ENCODE measurements at places on chromosomes 11 and 22.

- DNase-seq: no peak
Observed at GRCh38 chr22:24410110-24410856, 17.1 kb upstream of the ADORA2A start.

DNA sequence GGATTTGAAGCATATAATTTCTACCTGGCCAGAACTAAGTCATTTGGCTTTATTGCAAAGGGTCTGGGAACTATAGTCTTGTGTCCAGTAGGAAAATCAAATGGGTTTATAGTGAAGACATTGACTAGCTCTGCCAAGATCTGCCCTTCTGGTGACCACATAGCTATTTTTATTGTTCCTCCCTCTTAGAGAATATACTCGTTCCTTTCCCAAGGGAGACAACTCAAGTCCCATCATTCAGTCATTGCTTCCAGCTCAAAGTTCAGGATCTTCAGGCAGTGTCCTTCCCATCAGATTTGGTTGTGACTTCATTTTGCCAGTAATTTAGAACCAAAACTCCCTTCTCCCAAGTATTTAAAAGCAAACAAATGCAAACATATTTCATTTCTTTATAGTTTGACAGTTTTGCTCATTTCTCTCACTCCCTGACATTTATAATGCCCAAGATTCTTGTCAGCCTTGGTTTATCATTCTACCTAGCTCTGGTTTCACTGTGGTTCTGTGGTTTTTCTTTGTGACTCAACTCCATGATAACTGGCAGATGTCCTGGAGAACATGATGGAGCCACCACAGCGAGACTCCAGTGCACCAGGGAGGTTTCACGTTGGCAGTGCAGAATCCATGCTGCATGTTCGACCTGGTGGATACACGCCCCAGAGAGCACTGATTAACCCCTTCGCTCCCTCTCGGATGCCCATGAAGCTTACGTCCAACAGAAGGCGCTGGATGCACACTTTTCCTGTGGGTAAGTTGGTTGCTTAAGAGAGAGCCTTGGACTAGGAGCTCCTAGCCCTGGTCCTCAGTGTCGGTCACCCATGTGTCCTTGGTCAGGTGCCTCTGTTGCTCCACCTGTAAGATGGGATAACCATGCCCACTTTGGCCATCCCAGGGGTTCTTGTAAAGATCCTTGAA is 64.9 kb downstream of the DEPDC5 start:
- DNase-seq: no peak

GRCh38 chr11:17608821-17609220 is 61.8 kb downstream of the OTOG start:
- DNase-seq: no peak

DNA sequence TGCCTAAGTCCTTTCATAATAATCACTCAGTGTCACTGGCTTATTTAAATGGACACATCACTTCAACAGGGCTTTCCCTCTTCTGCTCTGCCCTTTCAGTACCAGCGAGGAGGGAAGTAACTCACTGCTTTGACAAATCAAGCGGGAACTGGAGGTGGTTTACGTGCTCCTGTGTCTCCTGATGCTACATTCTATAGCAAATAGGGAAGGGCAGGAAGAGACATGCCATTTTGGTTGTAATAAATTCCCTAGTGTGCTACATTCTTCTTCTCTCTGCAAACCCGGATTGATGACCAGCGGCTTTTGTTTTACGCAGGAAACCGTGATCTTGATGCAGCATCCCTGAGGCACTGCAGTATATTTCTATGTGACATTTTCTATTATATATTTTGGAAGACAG is 371.1 kb upstream of the SYN3 start:
- DNase-seq: no peak

GRCh38 chr11:35986947-35987346 is 43.1 kb downstream of the LDLRAD3 start:
- DNase-seq: no peak

- DNase-seq: no peak
Observed at GRCh38 chr11:11706028-11706427, 84.2 kb upstream of the GALNT18 start.

GRCh38 chr11:70005107-70005818 is 72.9 kb upstream of the ANO1 start:
- DNase-seq: no peak

DNA sequence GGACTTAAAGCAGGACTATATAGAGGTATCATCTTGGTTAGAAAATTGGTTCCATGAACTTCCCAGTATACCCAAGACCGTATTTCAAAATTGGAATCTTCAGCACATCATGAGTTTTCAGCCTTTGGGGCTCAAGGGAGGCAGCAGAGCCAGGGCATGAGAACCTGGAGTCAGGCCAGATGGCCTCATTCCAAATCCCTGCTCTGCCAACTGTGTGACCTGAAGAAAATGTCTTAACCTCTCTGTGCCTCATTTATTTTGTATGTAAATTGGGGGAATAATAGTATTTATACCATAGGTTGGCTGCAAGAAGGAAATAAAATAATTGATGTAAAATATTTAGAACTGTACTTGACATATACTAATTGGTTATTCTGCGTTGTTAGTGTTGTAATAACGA is 987.6 kb downstream of the TBC1D22A start:
- DNase-seq: no peak

DNA sequence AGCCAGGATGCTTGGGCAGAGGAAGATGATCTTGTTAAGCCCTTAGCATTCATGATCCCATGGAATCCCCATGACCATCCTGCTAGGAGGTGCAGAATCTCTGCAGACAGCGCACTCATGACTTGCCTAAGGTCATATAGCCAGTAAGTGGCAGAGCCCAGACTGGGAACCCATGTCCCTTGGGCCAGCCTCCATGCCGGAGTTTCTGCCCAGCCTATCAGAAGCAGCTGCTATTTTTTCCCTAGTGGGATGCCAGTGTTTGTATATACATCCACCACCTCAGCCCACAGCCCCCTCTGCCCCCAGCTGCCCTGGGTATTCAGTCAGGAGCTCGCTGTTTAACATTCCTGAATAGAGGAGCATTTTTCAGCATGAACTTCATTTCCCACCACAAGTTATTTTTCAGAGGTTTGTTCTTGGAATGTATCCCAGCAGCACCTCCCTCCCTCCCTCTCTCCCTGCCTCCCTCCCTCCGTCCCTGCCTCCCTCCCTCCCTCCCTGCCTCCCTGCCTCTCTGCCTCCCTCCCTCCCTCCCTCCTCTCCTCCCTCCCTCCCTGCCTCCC is 34.4 kb upstream of the SUSD2 start:
- no peak for DNase-seq

DNA sequence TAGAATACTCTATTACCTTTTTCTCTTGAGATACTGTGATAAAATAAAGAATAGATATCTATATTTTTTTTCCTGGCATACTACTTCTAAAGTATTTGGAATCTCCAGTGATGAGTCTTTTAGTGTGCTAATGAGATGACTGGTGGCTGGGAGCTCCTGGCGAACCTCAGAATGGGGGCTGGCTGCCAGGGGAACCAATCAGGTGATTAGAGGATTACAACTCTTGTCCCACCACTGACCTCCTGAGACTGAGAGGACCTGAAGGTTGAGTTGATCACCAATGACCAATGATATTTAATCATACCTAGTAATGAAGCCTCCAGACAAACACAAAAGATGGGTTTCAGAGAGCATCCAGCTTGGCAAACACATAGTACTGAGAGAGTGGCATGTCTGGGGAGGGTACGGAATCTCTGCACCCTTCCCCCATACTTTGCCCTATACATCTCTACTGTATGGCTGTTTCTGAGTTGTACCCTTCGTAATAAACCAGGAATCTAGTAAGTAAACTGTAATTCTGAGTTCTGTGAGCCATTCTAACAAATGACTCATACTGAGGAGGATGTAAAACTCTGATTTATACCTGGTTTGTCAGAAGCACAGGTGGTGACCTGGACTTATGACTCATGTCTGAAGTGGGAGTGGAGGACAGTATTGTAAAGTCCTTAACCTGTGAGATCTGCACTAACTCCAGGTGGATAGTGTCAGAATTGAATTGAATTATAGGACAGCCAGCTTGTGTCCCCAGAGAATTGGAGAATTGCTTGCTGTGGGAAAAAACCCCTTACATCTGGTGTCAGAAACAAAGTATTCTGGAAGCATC is 325.3 kb upstream of the LRRC4C start:
- DNase-seq: no peak

- DNase-seq: no peak
Observed at GRCh38 chr11:61728066-61728939, 24.1 kb upstream of the MYRF start.

DNA sequence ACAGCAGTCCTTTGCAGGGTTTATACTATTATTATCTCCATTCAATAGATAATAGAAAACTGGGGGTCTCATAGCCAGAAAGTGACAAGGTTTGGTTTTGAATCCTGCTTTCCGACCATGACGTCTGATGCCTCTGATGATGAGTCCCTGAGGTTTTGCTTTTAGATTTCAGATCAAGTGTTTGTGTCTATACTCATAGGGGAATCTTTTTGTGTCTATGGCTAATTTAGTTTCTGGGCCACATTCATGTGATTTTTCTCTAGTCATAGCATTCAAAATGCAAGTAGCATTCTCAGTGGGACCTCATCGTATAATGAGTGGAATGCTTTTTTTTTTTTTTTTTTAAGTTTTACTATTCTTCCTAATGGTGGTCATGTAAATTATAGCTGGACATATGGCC is 72.9 kb downstream of the TNRC6B start:
- no peak for DNase-seq

- DNase-seq: no peak
Observed at GRCh38 chr22:17845327-17845726, 71.1 kb upstream of the BID start.

DNA sequence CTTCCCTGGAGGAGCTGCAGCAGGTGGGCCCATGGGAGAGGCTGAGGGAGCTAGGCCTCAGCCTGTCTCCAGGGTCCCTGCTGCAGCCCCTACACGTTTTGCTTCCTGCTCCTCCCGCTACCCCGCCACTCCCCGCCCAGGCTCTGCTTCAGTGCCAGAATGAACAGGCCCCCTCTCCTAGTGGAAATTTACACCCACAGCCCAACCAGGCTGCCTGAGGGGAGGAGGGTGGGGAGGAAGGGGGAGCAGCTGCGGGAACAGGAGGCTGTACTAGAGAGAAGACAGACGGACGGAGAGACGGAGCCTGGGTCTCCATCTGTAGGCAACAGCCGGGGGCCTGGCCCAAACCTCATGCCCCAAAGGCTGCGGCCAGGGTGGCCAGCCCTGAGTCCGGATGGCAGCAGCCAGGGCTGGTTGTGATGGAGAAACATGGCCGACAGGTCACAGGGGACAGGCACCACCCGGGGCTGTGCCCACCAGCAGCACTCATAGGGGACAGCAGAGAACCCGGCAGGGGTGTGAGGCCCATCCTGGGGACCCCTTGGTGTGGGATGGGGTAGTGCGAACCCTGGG is 20.6 kb downstream of the FLRT1 start:
- DNase-seq: peak; percentile 29

DNA sequence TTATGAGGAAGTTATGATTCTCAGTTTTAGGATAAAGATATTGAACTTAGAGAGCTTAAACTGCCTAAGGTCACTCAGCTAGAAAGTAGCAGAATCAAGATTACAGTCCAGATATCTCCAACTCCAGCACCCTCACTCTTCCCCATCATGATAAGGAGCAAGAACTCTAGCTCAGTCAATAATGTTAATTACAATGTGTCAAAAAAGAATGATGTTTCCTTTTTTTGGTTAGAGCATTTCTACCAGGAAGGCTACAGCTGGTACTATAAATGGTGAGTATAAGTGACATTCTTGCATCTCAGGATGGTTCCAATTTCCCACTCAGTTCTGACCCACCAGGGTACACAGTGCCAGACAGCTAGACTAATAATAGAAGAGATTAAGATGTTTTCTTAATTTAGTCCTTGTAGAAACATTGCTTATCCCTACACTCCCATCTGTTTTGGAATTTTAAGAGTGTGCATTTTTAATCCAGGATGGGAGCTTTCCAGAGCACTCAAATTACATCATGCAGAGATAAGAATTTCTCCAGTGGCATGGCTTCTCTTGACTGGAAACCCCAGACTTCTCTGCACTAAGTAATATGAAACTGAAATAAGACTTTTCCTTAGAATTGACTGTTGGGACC is 21.6 kb upstream of the BBOX1 start:
- peak; percentile 76 for DNase-seq

- DNase-seq: no peak
Observed at GRCh38 chr22:28019360-28019759, 100.3 kb upstream of the PITPNB start.

All from NCI-H524 (cell line).